ENCODE measurements at places on chromosomes 1 and 21. TPM values are rescaled to one million over a fixed set of nuclear protein-coding genes. Genes with fewer than 3 reads are reported as not detected.

SLC9C2 gene
- not detected for total RNA-seq

NOTCH2NLA gene
- 50.7 TPM for total RNA-seq

DNA sequence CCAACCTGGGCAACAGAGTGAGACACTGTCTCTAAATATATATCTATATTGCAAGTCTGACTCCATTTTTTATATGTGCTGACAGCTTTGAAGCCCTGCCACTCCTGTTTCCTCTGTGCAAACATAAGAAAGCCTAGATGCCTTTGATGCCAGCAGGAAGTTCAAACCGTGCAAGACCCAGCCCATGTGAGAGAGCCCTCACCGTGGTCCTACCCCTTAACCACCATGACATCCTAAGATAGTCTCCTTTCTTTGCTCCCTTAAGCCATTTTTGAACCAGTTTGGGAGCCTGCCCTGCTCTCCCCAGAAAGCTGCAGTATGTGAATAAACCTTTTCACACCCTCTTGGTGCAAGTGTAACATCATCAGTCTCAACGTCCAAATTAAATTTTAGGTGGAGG is 3.7 kb upstream of the DIPK1A start:
- no peak for DNase-seq

GRCh38 chr1:87647430-87648177 is 318.9 kb downstream of the LMO4 start:
- DNase-seq = no peak

DNA sequence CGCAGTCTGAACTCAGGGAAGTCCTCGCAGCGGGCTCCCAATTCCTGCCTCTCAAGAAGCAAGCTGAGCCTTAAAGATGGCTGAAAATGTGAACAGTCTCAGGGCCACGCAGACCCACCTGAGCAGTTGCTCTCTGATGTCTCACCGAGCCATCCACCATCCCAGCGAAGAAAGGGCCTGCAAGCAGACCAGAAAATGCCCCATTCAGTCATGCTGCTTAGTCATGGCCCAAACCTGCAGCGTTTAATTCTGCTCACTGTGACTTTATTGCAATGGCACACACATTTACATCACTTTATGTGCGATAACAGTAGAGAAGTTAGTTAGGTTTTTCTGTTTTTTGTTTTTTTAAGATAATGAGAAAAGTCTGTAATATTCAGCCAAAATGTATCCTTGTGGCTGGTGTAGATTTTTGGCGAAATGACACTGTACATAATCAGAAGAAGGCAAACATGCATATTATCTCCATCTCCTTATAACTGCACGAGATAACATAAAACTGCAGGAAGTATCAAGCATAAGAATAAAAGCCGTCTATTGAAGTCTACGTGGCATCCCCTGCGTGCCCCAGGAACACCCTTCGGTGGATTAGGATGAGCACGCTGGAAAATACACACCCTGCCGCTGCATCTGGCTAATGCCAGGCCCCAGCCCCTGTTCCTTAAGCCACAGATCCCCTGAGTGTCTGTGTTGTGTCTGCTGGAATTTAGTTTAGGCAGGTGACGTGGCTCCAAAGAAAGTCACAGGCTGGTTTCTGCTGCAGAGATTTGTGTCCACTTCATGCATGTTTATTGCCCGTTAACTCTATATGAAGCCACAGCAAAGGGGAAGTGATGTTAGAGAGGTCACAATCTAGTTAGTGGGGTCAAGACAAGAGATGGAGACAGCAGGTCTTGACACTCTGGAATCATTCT is 119.8 kb upstream of the IRF2BP2 start:
- DNase-seq = peak; percentile 69

C1orf87 gene
- not detected for total RNA-seq

DNA sequence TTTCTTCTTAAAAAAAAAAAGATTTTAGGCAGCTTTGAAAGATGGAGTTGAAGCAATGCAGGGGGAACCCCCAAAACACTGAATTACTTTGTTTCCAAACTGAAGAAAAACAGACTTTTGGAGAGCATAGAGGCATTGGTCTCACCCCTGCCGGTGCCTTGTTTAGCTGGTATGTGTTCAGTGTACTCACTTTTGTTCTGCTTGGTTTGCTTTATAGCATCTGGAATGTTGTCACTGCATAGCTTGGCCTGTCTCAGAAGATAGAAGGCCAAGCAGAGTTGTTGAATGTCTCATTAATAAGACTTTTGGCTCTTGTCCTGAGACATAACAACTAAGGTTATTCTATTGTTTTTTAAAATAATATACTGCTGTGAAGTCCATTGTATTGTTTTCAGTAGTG is 6.9 kb downstream of the THRAP3 start:
- DNase-seq = peak; percentile 42

DNA sequence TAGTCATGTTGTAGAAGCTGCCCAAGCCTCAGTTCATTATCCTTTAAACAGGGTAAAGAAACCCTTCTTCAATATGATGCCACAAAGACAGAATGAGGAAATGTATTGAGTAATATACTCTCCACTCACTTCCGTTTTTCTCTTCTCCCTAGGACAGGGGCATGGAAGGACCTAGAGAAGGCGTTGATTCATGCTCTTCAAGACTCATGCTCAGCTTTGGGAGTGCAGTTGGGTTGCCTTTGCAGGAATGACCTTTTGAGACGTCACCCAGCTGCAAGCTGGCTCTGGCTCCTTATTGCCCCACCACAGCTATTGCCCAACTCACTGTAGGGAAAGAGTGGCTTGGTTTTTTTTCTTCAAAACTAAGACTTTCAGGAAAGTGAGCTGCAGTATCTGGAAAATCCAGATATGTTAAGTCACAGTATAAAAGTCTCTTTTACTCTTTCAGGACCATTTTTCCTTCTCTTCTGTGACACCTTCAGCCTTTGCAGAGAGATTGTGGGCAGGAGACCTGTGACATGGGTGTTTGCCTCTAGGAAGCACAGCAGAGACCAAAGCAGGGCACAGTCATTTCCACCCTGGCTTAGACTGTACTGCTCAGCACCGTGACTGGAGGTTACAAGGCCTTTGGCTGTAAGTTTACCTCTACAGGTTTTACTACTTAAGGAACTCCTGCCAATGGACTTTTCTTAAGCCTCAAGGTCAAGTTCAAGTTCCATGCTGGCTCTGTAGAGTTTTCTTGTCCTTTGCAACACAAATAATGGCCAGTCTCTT is 39.5 kb downstream of the XCL2 start:
- DNase-seq = peak; percentile 88

PPIAL4G gene
- not detected for total RNA-seq

LORICRIN gene
- not detected for total RNA-seq
